Lung (tissue), 17 donors: ENCODE measurements at places on chromosomes 1 and 21. TPM values are rescaled to one million over a fixed set of nuclear protein-coding genes. Genes with fewer than 3 reads are reported as not detected.

DNA sequence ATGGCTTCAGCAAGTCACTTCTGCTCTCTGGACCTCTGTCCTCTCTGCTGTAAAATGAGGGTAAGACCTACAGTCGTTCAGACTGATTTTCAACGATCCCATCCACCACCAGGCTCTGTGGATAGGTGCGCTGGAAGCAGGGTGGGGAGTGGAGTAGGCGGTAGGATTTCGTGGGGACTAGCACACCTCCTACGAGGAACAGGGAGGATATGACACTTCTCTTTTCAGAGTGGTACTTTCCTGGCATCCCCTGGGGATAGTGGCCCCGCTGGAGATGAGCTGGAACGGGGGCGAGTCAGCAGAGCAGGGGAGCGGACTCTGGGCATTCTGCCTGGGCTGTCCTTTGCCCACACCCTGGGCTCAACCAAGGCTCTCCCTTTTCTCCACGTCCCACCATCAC, 17.7 kb downstream of the ETNK2 start:
- no peak for DNase-seq

DNA sequence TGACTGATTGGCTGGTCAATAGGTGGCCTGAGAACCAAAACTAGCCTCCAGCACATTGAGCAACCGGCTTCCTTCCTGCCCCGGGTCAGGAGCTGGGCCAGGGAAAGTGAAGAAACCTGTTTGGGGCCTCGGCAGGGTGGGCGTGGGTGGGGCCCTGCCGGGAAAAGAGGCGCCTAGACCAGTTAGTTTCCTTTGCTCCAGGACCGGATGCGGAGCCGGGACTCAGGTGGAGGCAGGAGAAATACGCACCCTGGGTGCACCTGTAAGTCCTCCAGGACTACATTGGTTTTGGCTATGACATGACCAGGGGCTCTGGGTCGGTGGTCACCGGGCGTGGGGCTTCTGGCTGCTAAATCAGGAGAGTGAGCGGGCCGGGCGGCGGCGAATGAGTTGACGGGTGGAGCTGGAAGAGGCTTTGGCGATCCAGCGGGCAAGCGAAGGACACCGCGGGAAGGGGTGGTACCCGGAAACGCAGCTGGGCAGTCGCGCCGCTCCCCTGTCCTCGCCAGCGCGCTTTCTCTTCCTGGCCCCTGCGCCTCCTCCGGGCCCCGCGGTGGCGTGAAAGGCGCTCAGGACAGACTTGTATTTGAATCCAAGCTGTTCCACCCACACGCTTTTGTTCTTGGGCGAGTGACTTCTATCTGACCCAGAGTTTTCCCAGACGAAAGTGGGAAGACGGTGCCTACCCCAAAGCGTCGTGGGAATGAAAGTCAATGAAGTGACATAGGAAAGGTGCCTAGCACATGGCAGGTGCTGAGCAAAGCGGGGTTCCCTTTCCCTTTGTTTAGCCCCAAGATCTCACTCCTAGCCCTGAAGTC, 30.6 kb upstream of the JUN start:
- DNase-seq = peak; percentile 74

DNA sequence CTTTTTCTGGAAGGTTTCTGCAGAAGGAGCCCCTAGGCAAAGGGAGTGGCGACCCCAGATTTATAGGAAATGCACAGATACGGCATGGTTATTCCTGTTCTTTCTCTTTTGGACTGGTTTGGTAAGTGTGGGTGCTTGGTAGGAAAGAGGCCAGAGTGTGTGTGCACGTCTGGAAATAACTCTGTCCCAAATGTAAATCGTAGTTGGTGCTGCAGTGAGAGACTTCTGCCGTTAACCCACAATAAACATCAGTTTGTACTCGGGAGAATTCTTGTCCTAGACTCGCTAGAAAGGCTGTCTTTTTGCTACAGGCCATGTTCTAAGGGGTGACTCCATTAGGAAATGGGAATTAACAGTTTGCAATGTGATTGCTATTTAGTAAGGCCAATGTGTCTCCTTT, 779 bp downstream of the SLC44A3 start:
- no peak for DNase-seq

Gene ZYG11A
- total RNA-seq = 0.20 TPM

DNA sequence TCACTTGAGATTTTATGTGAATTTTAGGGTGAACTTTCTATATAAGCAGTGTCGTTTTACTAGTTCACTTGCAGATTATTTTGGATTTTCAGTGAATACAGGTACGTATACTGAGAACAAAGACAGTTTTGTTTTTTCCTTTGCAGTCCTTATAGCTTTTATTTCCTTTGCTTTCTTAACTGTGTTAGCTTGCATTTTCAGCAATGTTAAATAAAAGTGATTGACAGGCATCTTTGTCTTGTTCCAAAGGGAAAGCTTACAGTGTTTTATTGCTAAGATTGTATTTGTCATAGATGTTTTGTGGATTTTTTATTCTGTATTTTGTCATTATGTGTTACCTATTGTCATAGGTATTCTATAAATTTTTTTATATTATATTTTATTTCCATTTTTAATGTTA, 53.3 kb upstream of the FASLG start:
- DNase-seq = no peak

DNA sequence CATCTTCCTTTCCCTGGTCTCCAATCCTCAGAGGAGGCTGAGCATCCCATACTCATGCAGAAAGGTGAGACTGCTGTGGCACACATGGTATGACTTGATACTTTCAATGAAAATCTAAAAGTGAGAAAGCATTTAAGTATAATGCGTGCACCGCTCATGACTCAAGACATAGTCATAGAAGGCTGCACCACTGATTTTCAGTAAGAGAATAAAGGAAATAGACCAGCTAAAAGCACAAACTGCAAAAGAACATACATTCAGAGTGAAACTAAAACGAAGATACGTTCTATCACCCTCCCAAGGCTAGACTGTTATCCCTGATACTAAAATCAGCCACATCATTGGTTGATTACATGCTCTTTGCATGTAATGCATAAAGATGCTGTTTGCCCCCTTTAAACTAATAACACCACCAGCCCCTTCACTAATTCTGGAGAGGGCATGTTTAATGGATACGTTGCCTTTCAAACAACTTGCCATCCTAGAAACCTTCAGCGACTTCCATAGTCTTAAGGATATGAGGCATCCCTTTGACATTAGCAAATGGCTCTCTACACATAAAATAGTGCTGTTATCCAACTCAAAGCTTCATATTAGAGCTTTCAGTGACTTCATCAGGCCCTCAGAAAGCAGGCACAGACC, 2.1 kb downstream of the PLD5 start:
- DNase-seq = no peak

Gene OLFML3
- total RNA-seq = 108 TPM

Gene ADAMTS1
- total RNA-seq = 165 TPM

Gene TNFRSF1B
- total RNA-seq = 52.0 TPM

GRCh38 chr1:55064861-55065263, 25.5 kb downstream of the PCSK9 start:
- no peak for DNase-seq

- no peak for DNase-seq
Observed at GRCh38 chr1:149977345-149977744, 33.2 kb downstream of the OTUD7B start.

DNA sequence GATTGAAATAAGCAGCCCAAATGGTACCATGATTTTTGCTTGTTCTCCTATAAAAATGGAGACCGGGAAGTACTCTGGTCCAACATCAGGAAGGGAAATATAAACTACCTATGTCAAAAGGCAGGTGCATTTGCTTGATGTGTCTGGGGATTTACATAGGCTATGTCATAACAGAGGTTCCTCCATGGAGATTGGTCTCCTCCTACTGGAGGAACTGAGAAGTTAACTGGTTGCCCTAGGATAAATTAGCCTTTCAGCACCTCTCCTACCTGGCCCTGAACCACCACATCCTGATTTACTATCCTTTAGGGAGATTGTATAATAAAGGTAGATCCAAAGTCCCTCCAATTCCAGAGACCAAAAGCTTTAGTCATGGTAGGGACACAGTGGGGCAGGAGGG, 1109.3 kb upstream of the B3GALT2 start:
- no peak for DNase-seq

GRCh38 chr1:108646648-108647269, 14.1 kb downstream of the HENMT1 start:
- DNase-seq = peak; percentile 86

Gene LIN28A
- not detected for total RNA-seq

Gene FCRL4
- 0.57 TPM for total RNA-seq

GRCh38 chr1:223785808-223786207, 59.9 kb downstream of the TP53BP2 start:
- DNase-seq = no peak

DNA sequence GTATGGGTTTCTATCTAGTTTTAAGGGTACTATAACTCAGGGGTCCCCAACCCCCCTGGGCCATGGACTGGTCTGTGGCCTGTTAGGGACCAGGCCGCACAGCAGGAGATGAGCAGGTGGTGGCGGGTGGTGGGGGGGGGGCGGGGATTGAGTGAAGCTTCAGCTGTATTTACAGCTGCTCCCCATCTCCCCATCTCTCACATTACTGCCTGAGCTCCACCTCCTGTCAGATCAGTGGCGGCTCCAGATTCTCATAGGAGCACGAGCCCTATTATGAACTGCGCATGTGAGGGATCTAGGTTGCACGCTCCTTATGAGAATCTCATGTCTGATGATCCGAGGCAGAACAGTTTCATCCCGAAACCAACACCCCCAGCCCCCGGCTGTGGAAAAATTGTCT, 95.1 kb upstream of the SLC45A1 start:
- no peak for DNase-seq

DNA sequence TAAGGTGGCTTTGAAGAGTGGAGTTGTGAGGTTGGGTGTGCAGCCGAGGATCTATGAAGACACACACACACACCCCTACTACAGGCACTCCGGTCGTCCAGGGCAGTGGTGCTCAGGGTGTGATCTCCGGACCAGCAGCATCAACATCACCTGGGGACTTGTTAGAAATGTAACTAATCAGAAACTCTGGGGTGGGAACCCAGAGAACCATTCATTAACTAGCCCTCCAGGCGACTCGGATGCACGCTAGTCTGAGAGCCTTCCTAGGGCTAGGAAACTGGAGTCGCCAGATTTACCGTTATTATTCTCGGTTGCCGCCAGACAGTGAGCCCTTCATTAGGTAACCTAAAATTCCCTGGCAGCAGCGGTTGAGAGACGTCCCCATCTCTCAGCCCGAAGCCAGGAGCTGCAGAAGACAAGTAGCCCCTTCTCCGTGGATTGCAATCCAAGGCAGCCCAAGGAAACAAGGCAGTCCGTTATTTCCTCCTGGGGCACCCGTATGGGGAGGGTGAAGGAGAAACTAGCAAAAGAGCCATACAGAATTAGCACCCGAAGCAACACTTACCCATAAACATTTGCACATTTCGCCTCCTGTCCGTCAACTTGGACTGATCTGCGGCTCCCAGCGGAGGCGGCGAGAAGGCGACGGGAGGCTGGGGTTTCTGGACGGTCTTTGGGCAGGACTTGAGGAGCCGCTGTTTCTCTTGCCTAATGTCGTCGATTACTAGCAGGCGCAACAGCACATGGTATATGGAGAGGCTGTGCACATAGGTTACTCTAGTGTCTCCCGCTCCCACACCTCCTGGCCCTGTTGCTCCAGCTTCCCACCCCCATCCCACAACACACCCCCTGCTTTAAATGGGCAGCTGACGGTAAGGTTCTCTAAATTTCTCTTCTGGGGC, 2.9 kb upstream of the CCN1 start:
- peak; percentile 75 for DNase-seq
